ENCODE measurements at places on chromosomes 5 and 9. TPM values are rescaled to one million over a fixed set of nuclear protein-coding genes. Genes with fewer than 3 reads are reported as not detected.

MEGF10 gene
- not detected for polyA plus RNA-seq

SHC3 gene
- not detected for polyA plus RNA-seq

FBP2 gene
- not detected for polyA plus RNA-seq

FOXD4L5 gene
- not detected for polyA plus RNA-seq

CCL27 gene
- not detected for polyA plus RNA-seq

SCGB3A2 gene
- polyA plus RNA-seq, result not detected

NOXA1 gene
- polyA plus RNA-seq, result 1.4 TPM

RAB3C gene
- 1.7 TPM for polyA plus RNA-seq

UGT3A1 gene
- polyA plus RNA-seq, result not detected

COL15A1 gene
- polyA plus RNA-seq, result 0.08 TPM

SPAAR gene
- not detected for polyA plus RNA-seq

LCN10 gene
- 68.0 TPM for polyA plus RNA-seq

FABP6 gene
- polyA plus RNA-seq, result not detected

PIP5K1B gene
- 5.0 TPM for polyA plus RNA-seq

NPR2 gene
- 1.9 TPM for polyA plus RNA-seq

FGFR4 gene
- polyA plus RNA-seq, result 0.38 TPM

RANBP17 gene
- not detected for polyA plus RNA-seq

PCDH1 gene
- polyA plus RNA-seq, result 0.10 TPM

TMEM203 gene
- 106 TPM for polyA plus RNA-seq

STKLD1 gene
- 0.16 TPM for polyA plus RNA-seq

HTR1A gene
- not detected for polyA plus RNA-seq

TAF11L10 gene
- polyA plus RNA-seq, result not detected

UBE2B gene
- 65.2 TPM for polyA plus RNA-seq

SPOCK1 gene
- polyA plus RNA-seq, result not detected

DBH gene
- not detected for polyA plus RNA-seq

WNT8A gene
- not detected for polyA plus RNA-seq

PDLIM4 gene
- polyA plus RNA-seq, result not detected

GDF9 gene
- polyA plus RNA-seq, result not detected

IFNB1 gene
- polyA plus RNA-seq, result not detected

ZSWIM6 gene
- polyA plus RNA-seq, result 0.60 TPM

BOD1 gene
- polyA plus RNA-seq, result 14.0 TPM

ZNF474 gene
- polyA plus RNA-seq, result 0.35 TPM

ZNF782 gene
- polyA plus RNA-seq, result 1.8 TPM

FBXO38 gene
- polyA plus RNA-seq, result 20.1 TPM

ACER2 gene
- polyA plus RNA-seq, result 0.85 TPM

OMD gene
- polyA plus RNA-seq, result not detected

RNF180 gene
- polyA plus RNA-seq, result not detected

CARTPT gene
- polyA plus RNA-seq, result not detected

FOXD4L6 gene
- polyA plus RNA-seq, result not detected

CATSPER3 gene
- not detected for polyA plus RNA-seq

DMRT3 gene
- not detected for polyA plus RNA-seq

ZNF883 gene
- polyA plus RNA-seq, result 1.2 TPM

RIOK2 gene
- polyA plus RNA-seq, result 19.3 TPM

SLC6A18 gene
- not detected for polyA plus RNA-seq

ZDHHC11B gene
- not detected for polyA plus RNA-seq

CBY3 gene
- 0.64 TPM for polyA plus RNA-seq

PDE6A gene
- 0.05 TPM for polyA plus RNA-seq

FAM200C gene
- 0.64 TPM for polyA plus RNA-seq

FOXI1 gene
- polyA plus RNA-seq, result not detected

GEMIN5 gene
- 8.4 TPM for polyA plus RNA-seq

PSIP1 gene
- polyA plus RNA-seq, result 112 TPM

IRX1 gene
- not detected for polyA plus RNA-seq

CYLC2 gene
- not detected for polyA plus RNA-seq

NMUR2 gene
- not detected for polyA plus RNA-seq

KIF27 gene
- 1.4 TPM for polyA plus RNA-seq

STK32A gene
- not detected for polyA plus RNA-seq

MEIKIN gene
- not detected for polyA plus RNA-seq

KLF9 gene
- polyA plus RNA-seq, result 3.3 TPM
